Renal pelvis (tissue), 12 donors: ENCODE measurements at places on chromosomes 6 and 20. TPM values are rescaled to one million over a fixed set of nuclear protein-coding genes. Genes with fewer than 3 reads are reported as not detected.

Gene RNF146
- 92.9 TPM for polyA plus RNA-seq

Gene CLDN20
- polyA plus RNA-seq: 3.5 TPM

Gene RPP40
- polyA plus RNA-seq: 13.3 TPM

Gene VGLL2
- not detected for polyA plus RNA-seq

Gene LY6G6C
- polyA plus RNA-seq: 0.89 TPM

Gene BTN1A1
- 0.23 TPM for polyA plus RNA-seq

Gene MMP24OS
- polyA plus RNA-seq: 37.7 TPM

Gene CAP2
- polyA plus RNA-seq: 12.6 TPM

Gene EMILIN3
- 11.0 TPM for polyA plus RNA-seq

DNA sequence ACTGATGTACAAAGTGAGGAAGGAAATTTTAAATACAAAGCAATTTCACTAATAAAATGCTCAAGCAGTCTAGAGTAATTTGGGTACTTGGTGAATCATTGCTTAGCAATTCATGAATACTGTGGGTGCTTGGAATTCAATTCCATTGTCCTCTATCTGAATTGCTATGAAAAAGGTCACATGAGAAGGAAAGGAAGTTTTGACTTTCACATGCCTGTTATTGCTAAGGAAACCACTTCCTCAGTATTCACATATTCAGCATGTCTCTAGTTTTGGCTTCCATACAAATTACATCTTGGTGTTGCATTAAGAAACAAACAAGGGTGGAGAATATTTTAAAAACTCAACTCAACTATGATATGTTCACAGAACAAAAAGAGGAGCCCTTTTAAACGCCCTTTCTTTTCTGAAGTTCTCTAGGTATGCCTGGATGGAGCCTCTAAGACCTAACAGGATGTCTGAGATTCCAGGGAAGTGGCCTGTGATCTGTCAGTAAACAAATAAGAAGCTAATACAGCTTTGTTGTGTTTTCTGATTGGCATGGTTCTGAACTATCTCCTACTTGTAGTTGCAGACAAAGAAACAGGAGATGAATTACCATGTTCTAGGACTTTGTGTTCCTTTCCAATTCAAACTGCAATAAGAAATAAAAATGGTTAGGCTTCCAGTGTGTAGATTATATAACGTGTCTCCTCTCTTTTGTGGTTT lies 190.4 kb downstream of the OGFRL1 start:
- no peak for DNase-seq

DNA sequence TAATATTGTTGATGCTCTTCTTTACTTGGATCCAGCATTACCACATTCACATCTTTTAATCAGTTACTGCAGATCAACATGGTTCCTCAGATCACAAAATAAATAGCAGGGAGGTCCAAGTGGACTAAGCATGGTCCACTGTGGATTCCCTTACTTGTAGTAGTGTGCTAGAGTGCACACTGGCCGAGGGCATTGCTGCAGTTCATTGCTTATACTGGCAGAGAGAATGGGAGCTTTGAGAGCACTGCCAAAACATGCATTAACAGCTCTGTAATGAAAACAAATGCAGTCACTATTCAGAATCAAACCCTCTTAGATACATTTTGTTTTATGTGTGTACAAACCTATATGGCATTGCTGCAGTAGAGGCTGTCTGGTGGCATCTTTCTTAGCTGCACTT lies 471.5 kb downstream of the CD109 start:
- DNase-seq: no peak

DNA sequence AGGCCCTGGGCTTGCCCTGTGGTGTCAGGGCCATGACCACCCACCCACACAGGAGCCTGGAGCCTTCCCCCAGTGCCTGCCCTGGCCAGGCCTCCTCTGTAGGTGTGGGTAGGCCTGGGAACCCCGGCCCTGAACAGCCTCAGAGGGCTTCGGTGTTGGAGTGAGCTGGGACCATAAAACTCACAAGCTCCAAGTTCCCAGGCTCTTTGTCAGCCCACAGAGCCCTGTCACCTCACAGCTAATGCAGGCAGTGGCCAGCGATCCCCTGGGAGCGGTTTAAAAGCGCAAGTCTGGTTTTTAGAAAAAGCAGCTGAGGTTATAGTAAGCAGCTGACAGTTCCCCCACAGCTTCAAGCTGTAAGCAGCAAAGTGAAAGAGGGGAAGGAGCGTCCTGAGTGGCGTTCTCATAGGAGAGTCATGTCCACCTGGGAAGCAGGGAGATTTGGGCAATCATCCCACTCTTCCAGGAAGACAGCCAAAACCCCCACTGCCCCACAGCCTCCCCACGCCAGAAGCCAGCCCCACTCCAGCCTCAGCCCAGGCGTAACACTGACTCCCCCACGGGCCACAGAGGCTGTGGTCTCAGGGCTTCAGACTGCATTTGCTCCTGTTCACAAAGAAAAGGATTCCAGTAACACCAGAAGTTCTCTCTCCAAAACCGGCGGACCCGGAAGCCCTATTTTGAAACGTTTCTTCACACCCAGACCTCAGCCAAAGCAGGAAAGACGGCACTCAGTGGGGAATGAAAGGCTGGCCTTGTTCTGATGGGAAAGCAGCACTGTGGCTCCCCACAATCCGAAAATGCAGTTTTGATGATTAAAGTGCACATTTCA lies 34.3 kb upstream of the FOXC1 start:
- DNase-seq: no peak

DNA sequence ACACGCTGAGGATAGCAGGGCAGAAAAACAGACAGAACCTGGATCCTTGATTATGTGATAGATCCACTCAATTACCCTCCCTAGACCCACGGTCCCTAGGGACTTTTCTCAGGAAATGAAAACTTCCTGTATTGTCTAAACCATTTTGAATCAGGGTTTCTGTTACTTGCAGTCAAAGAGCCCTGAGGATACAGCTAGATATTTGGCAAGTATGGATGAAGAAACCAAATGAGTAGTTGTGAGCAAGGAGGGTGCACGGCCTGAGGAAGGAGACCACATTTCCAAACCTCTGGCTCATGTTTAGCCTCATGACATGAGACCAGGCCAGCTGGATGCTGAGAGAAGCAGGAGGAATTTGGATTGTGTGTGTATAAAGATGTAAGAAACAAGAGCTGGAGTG lies 91.6 kb downstream of the MRPL14 start:
- DNase-seq: no peak

DNA sequence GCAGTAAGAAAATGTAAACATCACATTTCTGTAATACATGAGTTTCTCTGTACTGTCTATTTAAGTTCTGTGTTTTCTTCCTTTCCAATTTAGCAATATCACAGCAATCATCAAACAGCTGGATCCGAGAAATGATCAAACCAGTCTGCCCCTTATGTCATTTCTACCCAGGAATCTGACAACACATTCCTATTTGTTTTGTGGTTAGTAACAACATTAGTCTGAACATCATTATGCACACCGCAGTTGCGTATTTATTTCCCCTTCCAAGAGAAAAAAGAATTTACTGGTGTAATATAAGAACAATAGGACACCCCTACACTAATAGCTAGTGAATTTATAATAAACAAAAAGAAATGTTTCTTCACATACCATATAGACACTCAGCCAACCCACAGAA lies 179.5 kb downstream of the BTBD9 start:
- DNase-seq: no peak

- DNase-seq: no peak
These were observed 56.0 kb upstream of the TMEM181 start for GRCh38 chr6:158503846-158504245.

DNA sequence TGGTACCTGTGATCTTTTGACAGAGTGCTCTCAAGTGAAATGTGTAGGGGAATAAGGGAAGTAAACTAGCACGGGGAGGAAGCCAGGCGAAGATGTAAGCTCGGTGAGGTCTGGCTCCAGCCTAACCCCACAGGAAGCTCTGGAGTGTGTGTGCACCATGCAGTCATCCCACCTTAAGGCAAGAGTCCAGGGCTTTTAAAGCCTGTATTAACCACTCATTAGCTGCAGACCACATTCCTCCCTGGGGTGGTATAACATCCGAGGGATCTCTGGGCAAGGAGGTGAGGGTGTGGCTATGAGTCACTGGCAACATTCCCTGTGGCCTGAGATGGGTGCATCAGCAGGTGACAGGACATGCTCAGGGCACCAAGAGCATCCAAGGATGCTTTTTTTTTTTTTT lies 12.5 kb upstream of the RANBP9 start:
- no peak for DNase-seq

DNA sequence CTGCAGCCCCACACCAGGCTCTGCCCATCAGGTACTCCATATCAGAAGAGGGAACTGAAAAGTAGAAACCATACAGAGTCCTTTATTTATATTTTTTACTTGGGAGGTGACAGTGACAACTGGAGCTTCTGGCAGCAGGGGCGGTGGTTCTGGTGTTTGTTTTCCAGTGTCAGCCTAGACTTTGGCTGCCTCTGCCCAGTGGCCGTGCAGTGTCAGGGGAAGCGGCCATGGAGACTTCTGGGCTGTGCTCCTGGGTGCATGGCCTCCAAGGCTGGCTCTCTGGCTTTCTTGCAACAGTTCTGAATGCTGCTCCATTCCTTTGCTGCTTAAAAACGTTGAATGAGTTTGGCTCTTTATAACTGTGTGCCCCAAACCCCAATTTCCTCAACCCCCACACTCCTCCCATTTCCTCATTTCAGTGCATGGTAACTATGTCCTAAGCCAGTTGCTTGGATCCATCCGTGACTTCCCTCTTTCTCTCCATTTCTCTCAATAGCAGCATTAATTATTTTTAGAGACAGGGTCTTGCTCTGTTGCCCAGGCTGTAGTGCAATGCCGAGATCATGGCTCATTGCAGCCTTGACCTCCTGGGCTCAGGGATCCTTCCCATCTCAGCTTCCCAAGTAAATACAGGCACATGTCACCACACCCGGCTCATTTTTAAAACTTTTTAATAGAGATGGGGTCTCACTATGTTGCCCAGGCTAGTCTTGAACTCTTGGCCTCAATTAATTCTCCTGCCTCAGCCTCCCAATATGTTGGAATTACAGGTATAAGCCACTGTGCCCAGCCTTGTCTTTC lies 141.1 kb upstream of the SGK1 start:
- no peak for DNase-seq

GRCh38 chr6:21524201-21524600 lies 69.3 kb upstream of the SOX4 start:
- no peak for DNase-seq

- no peak for DNase-seq
These were observed 40.5 kb upstream of the BHLHE23 start for GRCh38 chr20:63047267-63047666.

GRCh38 chr6:13615792-13616120 lies 621 bp downstream of the NOL7 start:
- peak; percentile 43 for DNase-seq

DNA sequence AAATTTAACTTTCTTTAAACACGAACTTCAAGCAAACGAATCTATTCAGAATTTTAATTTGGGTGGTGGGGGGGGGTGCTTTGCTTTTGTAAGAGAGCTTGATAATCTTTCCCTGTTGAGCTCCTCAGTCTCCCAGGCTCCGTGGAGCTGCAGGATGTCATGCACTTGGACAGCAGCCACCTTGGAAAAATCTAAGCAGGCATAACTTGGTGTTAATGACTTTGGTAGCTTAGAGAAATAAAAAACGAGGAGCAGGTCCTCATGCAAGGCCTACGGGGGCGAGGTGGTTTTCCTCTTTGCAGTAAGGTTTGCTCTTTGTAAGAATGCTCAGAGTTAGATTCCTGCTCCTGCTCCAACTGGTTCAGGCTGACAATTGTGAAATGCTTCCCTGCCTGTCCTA lies 102.3 kb downstream of the EDN1 start:
- DNase-seq: no peak

DNA sequence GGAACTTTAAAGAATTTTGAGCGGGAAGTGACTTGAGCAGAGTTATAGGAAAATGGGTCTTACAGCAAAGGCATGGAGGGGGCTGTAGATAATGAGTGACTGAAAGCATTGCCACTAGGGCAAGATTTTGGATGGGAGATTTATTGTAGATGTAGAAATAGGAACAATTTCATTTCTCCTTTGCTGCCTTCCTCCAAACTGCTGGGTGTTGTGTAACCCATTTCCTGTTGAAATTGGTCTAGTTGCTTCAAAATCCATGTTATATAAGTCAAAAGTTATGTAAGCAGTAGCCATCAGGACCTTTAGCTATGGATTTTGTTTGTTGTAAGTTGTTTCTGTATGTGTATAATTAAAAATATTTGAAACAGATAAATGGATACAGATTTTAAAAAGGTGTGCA lies 11.1 kb downstream of the YWHAB start:
- DNase-seq: no peak

DNA sequence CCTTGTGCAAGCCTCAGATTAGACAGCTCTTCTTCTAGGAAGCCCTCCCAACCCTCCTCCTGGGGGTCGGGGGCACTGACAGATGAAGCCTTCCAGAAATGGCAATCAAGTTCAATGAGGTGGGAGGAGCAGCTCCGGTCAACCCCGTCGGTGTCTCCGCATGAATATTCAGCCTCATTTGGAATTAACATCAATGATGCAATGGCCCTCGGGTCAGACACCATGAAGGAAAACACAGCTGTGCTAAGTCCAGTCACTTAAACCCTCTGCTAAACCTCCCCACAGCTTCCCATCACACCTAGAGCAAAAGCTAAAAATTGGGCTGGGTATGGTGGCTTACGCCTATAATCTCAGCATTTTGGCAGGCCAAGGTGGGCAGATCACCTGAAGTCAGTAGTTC lies 36.5 kb downstream of the ZNF217 start:
- no peak for DNase-seq
